ENCODE measurements at places on chromosomes 5 and 9.

DNA sequence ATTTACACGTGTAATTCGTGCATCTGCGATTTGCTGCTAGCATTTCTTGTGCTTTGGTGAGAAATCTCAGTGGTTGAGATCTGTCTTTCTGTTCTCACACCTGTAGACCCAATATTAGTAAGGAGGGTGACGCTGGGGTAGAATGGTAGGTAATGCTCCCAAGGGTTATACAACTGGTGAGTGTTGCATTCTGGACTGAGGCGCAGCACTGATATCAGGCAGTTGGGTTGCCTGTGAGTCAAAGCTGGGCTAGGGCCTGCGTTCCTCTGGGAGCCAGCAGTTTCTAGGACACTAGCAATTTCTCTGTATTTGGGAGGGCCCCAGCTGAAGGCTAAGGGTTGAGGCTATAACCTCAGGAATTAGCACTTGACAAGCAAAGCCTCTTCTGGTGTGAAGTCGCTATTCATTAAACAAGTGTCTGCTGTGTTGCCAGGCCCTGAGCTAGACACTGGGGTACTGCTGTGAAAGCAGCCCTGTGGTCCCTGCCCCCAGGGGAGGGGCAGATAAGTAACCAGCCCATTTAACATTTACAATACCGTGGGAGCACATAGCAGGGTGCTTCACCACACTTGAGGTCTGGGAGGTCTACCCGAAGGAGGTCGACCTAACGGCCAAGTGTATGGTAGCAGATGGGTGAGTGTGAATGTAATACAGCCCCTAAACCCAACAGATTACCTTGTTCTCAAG is 28.7 kb downstream of the LARP1 start:
- no peak for DNase-seq

DNA sequence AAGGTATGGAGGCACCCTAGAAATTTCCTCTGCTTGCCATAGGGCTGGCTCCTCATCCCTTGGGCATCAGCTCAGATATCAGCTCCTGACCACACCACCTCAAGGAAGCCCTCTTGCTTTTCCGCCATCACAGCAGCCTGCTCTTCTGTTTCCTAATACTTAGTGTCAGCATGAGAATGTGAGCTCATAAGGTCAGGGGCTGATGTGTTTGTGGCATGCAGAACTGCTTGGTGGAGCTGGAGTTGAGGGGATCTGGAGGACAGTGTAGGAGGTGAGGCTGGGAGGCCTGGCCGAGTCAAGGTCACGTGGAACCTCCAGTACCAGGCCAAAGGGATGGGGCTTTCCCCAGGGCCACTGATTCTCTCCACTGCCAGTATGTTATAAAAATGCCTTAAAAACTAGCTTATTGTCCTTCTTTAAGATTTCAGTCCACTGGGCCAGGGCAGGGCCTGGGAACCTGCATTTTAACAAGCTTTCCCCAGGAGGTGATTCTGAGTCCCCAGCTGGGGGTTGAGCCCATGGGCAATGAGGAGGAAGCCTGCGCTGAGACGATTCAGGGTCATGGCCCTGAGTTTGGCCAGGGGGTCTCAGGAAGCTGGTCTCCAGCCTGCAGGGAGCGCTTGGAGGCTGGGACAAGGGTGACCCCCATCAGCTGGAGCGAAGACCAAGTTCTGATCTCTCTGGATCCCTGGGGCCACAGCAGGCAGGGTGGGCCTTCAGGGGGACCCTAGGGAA is 28.6 kb downstream of the DAB2IP start:
- DNase-seq: no peak

GRCh38 chr9:33498387-33498786 is 24.7 kb upstream of the NOL6 start:
- DNase-seq: no peak

DNA sequence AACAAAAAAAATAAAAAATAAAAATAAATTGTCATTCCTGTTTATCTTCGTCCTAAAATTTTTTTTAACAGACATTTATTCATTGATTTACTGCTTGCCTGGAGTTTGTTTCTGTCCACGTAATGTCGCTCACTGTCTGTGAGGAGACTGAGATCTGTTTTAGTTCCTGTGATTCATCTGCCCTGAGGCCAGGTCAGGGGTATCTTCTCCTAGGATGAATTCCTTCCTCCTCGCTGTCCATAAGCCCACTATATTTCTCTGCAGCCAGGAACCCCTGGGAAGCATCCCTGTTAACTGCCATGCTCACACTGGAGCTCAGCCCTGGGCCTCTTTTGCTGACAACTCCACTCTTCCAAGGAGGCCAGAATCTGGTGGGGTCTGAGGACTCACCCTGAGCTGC is 682.0 kb downstream of the MTRR start:
- no peak for DNase-seq

- no peak for DNase-seq
These were observed 10.4 kb downstream of the TAF11L12 start for GRCh38 chr5:17620627-17621026.

GRCh38 chr5:158387499-158387898 is 528.6 kb upstream of the CLINT1 start:
- no peak for DNase-seq

DNA sequence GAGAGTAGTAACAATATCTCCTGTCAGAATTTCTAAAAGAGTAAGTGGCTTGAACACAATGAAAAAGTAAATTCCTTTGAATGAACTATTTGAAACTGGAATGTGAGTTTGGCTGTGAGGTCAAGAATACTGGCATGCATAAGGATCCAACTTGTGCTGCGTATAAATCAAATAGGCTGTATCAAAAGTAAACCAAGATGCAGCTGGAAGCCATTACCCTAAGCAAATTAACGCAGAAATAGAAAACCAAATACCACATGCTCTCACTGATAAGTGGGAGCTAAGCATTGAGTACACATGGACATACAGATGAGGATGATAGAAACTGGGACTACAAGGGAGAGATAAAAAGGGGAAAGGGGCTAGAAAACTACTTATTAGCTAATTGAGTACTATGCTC is 24.0 kb upstream of the SRFBP1 start:
- no peak for DNase-seq

DNA sequence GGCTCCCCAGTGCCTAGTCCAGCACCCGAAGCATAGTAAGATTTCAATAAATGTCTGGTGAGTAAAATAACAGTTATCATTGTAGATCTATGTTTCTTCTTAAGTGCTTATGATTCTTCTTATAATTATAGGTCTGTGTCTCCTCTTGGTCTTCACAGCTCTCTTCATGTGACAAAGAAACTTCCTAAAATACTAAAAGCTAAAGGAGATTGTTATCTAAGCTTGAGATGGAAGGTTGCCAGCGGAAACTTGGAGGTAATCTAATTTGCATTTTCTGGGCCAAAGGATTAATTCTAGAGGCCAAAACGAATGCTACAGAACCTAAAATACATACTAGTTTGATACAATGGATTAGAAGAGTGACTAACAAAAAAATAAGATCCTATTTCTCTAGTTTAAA is 13.6 kb upstream of the ARHGAP26 start:
- no peak for DNase-seq

- DNase-seq: no peak
These were observed 40.6 kb upstream of the MAP1B start for GRCh38 chr5:72066705-72067107.

GRCh38 chr9:128600099-128600498 is 47.7 kb downstream of the SPTAN1 start:
- no peak for DNase-seq

DNA sequence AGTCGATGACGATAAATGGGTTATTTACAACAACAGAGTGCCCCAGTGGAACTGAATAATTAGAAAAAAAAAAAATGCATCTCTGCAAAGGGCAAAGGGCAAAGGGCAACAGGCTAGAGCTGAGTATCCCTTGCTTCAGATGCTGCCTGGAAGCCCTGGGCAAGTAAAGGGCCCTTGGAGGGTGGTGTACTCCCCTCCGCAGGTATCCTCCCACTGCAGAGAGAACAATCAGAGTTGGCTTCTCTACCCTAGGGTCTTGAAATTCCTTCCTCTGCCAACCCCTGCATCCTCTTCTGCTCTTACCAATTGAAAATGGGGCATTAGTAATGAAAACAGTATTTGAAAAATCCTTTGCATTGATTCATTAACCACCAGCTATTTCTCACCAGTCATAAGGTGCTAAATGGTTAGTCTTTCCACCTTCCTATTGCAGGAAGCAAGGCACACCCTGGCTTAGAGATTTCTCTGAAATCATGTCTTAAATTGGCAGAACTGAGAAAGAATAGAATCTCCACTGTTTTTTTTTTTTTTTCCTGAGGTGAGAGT is 122.6 kb downstream of the SEMA6A start:
- no peak for DNase-seq

GRCh38 chr5:67381236-67381880 is 184.8 kb upstream of the CD180 start:
- no peak for DNase-seq

- DNase-seq: no peak
These were observed 110.7 kb downstream of the TLE1 start for GRCh38 chr9:81578606-81579005.

- DNase-seq: no peak
These were observed 818.8 kb upstream of the WWC1 start for GRCh38 chr5:167472566-167473108.

DNA sequence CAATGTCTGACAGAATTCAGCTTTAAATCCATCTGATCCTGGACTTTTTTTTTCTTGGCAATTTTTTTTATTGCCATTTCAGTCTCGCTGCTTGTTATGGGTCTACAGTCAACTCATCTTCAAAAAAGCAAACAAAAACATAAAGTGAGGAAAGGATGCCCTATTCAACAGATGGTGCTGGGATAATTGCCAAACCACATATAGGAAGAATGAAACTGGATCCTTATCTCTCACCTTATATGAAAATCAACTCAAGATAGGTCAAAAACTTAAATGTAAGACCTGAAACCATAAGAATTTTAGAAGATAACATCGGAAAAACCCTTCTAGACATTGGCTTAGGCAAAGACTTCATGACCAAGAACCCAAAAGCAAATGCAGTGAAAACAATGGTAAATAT is 389.1 kb upstream of the ST8SIA4 start:
- no peak for DNase-seq

GRCh38 chr9:108694170-108694569 is 161.6 kb downstream of the ACTL7B start:
- DNase-seq: no peak

DNA sequence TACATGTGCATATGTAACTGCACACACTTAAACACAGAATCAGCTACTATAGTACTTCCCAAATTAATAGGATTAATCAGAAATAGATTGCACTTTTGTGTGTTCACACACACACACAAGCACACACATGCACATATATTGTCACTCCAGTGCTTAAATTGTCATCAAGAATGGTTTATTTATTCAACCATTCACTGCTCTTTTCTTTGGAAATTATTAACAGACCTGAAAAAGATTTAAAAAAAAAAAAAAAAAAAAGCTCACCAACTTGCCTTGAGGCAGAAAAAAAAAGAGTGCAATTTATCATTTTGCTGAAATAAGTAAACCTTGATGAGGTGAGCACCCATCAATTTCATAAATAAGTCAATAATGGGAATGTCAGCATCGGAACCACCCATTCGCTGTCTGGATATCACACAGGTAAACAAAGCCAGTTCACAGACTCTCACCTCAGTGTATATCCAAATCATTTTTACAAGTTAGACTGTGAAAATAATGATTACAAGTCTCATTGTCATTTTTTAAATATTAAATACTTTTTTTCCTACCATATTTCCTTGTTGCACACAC is 562.8 kb downstream of the BNC2 start:
- no peak for DNase-seq

GRCh38 chr9:27382975-27383374 is 86.0 kb upstream of the EQTN start:
- DNase-seq: no peak

DNA sequence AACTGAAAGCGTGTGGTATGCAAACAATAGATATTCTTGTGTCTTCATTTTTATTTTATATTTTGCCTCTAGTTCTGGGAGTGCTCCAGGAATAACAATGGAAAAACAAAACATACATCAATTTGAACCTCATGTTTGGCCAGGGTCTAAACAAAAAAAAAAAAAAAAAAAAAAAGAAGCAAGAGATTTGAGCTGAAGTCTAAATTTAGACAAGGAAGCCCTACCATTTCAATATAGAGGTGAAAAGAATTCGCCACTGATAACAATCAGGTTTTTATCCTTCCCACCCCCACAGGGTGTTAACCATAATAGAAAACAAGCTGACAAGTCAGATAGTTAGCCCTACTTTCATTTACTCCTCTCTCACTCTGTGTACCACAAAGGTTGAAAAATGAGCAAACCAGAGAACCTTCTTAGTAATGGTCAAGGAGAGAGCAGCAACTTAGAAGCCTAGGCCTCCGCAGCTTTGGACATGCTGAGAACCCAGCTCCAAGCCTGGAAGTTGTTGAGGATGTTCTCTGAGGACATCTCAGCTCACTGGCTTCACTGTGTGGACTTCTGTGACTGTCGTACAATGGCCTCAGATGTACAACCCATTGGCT is 118.2 kb upstream of the HMHB1 start:
- DNase-seq: no peak

DNA sequence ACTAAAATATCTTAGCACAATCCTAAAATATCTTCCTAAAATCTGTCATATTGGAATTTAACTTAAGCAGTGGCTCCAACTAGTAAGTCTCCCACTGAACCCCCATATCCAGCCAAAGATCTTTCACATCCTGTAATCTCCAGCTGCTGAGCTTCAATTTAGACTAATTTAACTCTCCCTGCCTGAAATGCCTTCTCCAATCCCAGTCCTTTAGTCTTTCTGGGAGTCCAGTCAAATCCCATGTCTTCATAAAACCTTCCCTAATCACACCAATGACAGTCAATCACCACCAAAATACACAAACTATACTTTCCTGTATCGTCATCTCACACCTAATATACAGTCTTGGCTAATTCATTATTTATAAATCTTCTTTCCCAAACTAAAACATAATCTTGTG is 607 bp upstream of the KLHL3 start:
- no peak for DNase-seq

DNA sequence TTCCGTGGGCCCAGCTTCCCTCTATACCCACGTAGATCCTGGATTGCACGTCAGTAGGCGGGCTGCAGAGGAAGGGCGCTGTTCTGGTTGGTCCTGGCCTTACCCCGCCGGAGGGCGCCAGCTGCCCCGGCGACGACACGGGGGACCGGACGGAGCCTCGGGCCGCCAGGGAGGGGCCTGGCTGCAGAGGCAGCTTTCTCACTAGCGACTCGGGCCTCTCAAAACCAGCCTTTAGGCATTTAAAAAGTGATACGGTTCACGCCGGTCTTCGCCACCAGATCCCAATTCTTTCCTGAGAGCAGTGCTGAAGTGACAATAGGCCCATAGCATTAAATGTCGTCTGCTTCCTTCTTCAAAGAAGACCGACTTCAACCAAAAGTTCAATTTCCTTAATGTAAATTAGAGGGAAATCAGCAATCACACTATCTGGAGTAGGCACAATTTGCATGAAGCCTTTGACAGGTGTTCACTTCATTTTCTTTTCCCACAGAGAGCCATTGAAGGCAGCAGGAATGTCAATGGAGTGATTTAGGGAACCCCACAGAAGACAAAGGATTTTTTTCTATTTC is 17.6 kb upstream of the UBE2D2 start:
- no peak for DNase-seq

All from GF-D8 (cell line).